ENCODE measurements at places on chromosomes 12 and 14.

DNA sequence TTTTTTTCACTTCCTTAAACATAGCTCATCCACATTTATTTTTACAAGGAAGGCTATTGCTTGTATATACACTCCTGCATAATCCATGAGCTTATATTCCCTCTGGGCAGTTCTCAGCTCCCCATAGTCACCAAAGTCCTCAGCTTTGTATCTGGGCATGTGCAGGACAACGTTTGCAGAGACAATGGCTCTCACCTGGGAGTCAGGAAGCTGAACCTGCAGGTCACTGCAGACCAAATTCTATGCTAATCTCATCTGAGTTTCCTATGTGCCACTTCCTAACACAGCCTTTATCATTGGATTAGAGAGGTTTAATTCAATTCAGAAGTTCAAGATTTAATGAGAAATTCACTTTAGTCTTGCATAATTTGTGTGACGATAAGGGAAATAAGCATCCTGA is 131.5 kb downstream of the KCNK10 start:
- no peak for DNase-seq

- DNase-seq = no peak
Measured at GRCh38 chr12:24398605-24399004, 449.1 kb upstream of the SOX5 start.

GRCh38 chr12:48024735-48025134 is 20.5 kb upstream of the COL2A1 start:
- no peak for DNase-seq

DNA sequence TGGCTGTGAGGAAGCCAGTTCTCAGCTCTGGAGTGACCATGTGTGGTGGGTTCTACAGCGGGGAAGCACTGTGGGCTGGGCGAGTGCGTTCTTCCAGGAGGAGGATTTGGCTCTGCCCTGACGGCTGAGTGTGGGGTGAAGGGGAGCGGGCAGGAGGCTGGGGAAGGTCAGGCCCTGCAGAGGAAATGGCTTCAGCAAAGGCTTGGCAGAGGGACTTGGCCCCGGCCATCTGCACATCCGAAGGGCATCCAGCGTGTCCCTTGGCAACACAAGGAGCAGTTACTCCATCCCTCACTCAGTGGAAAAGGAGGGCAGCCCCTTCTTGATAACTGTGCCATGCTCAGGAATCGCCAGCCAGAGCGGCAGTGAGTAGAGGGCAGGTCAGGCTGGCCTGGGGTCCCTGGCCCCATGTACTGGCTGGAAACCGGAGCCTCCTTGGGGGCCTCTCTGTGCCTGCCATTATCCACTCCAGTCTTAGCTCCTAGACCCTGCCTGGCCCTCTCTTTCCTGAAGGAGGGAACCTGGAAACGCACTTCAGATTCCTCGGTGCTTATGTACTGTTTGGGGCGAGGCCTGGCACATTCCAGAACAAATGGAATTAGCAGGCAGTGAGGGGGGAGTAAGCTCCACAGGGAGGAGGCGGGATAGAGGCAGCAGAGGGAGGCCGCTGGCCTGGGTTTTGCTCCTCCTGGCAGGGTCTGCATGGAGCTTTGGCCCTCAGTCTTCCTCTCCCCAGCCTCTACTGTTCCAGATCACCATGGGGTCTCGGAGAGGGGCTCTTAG is 133.6 kb upstream of the NCOR2 start:
- DNase-seq = no peak

DNA sequence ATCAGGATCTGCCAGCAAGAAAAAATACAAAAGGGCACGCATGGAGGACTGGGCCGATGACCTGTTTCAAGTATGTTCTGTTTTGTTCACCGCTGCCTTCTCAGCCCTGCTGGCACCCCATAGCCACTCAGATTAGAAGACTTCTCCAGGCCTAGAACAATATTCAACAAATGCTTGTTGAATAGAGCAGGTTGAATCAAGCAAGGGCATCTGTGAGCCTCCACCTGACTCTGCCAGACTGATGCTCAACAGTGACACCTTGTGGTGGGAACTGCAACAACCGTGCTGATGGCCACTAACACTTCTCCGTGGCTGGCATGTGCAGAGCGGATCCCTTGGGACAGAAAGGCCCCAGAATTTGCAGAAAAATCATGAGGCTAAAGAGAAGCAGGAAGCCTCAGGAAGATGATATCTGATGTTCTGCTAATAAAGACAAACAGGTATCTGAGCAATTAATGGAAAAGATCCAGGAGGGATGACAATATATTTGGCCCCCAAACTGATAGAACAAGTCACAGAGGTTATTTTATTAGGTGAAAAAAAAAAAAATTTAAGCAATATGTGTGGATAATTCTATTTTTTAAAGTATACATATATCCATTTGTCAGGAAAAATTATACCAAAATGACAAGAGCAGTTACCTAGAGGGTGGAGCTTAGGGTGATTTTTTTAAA is 114.3 kb downstream of the KSR2 start:
- DNase-seq = no peak

GRCh38 chr14:53285821-53286220 is 132.7 kb upstream of the DDHD1 start:
- DNase-seq = no peak

GRCh38 chr12:104423809-104424208 is 32.9 kb upstream of the CHST11 start:
- no peak for DNase-seq

- DNase-seq = no peak
Measured at GRCh38 chr14:37232907-37233481, 35.3 kb downstream of the MIPOL1 start.

- DNase-seq = no peak
Measured at GRCh38 chr14:100389497-100390104, 66.5 kb downstream of the SLC25A47 start.

GRCh38 chr12:75551477-75551876 is 40.1 kb upstream of the KRR1 start:
- no peak for DNase-seq

- no peak for DNase-seq
Measured at GRCh38 chr14:58697930-58698642, 60.3 kb downstream of the DACT1 start.

DNA sequence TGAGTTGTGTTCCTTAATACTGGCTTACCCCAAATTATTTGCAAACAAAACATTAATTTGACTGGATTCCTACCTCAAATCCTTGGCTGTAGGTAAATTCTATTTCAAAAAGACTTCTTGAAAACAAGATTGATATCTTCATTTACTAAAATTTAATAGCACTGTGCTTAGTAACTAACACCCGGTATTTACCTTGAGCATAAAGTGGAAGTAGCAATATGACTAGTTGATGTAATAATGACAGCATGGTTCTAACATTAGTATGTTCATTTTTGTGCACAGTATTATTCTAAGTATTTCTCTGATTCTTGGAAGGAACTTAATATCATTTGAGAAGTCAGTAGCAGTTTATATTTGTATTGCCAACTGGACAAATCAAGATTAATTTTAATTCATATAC is 96.8 kb downstream of the PPHLN1 start:
- no peak for DNase-seq

DNA sequence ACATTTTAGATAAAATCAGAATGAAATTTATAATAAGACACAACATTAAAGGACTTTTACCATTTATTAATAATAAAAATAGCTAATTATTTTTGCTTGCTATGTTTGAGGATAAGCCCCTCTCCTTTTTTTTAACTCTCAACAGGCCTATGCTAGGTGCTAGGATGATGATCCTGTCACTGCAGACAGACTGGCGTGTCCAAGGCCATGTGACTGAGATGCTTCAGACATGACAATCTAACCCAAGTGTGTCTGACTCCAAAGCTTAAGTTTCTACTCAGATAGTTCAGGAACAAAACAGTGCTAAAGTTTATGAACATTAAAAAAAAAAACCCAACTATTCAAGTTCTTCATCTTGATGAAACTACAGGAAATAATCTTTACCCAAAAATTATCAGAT is 29.8 kb downstream of the PPP1R13B start:
- DNase-seq = no peak

DNA sequence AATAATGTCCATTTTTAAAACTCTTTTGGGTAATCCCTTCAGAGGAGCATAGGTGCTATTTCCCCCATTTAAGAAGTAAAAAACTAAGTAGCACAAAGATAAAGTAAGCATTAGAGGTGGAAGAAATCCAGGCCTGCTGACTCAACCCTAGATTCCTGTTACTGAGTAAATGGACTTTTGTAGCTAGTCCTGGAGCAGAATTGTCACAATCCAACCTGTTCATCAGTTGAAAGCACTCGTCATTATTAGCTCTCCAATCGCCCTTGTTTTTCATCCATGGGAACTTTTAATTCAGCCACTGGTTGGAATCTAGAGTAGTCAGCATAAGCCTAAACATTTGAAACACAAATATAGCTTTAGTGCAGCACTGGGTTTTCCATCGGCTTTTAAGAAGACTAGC is 139.5 kb upstream of the AMIGO2 start:
- DNase-seq = no peak

DNA sequence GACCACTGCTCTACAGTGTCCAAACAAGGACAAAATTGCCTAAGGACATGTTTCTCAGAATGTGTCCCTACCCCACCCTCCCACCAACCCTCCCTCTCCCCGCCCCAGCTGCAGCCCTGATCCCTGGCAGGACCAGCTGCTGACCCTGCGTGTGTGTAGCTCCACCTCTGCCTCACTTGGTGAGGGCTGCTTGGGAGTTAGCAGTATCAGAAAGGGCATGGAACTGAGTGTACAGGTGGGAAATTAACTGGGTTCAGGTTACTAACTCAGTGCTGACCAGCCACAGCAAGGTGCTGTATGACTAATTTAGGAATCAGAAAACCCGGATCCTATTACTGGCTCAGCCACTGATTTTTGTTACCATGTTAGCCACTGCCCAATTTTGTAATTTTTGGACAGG is 11.3 kb upstream of the PLEKHD1 start:
- DNase-seq = no peak

GRCh38 chr14:57364659-57365450 is 25.5 kb upstream of the NAA30 start:
- no peak for DNase-seq

DNA sequence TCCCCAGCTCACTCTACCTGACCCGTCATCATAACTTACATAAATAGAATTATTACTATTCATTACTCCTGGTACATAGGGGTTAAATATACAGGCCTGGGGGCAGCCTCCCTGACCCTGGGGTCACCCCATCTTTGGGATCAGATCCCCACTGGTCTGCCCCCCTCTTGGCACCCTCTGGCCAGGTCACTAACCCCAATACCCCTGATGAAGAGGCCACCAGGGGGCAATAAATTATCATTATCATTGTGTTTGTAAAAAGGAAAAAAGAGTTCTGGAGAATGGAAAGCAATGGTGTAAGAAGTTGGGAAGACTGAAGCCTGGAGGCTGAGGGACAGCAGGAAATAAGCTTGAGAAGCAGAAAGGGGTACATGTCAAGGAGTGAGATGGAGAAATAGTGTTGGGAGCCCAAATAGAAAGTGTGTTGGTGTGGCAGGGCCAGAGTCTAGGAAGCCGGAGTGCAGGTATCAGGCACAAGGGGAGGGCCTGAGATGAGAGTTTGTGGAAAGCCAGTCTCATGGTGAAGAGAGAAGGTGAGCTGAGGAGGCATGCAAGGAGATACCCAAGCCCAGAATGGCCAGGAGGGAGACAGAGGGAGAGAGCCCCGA is 6.1 kb upstream of the AAAS start:
- no peak for DNase-seq

DNA sequence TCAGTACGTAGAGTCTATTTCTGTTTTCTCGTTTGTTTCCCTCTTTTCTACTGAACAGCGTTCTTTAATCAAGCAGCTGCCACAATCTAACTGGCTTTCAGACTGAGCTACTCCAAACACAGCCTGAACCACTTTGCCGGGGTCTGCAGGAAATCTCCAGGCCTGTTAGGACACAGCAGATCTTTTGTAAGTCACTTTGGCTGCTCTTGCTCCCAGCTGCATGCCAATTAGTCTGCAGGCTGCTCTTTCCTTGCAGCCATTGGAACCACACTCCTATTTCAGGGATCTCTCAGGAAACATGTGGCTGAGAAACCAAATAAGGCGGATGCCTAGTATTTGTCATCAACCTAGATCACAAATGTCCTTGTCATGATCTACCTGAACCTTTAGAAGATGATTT is 73.6 kb downstream of the TMTC1 start:
- no peak for DNase-seq

GRCh38 chr12:70823182-70823976 is 97.2 kb downstream of the PTPRR start:
- DNase-seq = no peak

DNA sequence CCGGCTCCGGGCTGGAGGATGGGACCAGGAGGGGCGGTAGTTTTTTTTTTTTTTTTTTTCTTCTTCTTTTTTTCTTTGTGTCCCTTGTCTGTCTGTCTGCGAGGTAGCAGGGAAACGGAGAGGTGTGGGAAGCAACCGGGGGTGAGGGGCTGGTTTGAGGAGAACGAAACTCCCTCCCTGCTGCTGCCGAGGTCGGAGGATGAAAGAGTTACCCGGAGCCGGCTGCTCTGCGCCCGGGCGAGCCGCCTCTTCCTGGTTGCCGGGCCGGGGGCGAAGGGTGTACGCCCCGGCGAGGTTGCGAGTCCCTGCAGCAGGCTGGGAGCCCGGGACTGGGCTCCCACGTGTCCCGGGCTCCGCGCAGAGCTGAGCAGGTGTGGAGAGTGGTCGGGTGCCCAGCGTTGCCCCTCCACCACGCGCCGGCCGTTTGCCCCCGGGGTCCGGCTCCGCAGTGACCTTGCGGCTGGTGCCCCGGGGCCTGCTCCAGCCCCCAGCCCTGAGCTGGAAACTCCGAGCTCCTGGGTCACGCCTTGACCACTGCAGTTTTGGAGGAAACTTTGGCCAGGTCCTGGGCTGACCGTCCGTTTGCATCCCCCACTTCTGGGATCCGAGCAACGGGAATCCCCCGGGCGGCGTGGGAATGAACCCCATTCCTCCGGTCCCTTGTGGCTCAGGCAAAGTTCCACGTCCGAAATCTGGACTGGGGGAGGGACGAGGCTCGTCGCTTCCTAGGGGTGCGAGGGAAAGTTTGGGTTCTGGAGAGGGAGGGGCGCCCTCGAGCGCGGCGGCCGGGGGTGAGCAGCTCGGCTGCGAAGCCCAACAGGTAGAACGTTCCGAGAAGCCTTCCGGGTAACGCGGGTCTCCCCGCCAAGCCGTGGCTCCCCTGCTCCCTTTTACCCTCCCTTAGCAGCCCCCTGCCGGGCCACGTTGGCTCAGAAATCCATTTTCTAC is 1.3 kb downstream of the CHST11 start:
- no peak for DNase-seq

DNA sequence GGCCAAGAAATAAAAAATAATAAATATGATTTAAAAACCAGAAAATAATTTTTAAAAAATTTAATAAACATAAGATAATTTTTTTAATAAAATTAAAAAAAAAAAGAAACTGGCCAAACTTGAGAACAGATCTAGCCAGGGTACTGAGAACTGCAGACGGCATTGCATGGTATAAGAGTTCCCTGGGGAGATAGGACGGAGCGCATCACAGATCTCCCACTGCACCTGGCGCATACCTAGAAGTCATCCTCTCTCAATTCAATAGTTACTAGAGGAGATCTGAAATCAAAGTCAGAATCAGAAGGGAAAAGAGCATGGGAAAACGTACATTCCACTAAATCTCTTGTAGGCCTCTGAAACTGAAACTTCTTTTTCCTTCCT is 58.9 kb upstream of the BCL2L14 start:
- DNase-seq = no peak

GRCh38 chr14:69755784-69756183 is 11.2 kb upstream of the SRSF5 start:
- no peak for DNase-seq

GRCh38 chr14:103735022-103735421 is 19.4 kb downstream of the ZFYVE21 start:
- DNase-seq = no peak

- DNase-seq = no peak
Measured at GRCh38 chr12:77042833-77043232, 22.5 kb downstream of the E2F7 start.

All from cortex of kidney (tissue), 1 donor.